ENCODE measurements at places on chromosomes 1 and 21. TPM values are rescaled to one million over a fixed set of nuclear protein-coding genes. Genes with fewer than 3 reads are reported as not detected.

GRCh38 chr1:233113009-233113879 lies 162.8 kb downstream of the NTPCR start:
- H3K4me3 ChIP-seq = no peak overlapping the region
- no peaks in the 10 kb centered on the region for H3K27me3 ChIP-seq
- no peaks in the 10 kb centered on the region for H3K4me1 ChIP-seq
- DNase-seq = peak; percentile 78

DNA sequence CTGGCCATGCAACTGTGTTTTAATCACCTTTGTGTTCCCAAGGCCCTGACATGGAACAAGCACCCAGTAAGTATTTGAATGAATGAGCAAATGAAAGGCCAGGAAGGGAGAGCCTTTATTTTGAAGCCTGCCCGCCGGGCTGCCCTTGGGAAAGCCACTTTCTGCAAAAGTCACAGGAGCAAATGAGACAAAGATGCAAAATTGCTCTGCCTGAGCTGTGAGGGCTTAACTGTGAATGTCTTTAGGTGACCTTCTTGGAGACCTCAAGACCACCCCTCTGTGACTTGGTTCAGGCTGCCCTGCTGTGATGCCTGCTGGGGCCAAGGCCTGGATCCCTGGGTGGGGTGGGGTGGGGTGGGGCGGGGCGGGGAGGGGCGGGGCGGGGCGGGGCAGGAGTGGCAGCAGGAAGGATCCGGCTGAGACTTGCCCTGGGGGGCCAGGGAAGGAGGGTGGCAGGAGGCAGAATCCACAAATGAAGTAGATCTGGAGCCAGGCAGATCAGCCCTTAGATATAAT lies 54.0 kb downstream of the RUNX3 start:
- DNase-seq = no peak
- no peaks in the 10 kb centered on the region for H3K4me1 ChIP-seq

DNA sequence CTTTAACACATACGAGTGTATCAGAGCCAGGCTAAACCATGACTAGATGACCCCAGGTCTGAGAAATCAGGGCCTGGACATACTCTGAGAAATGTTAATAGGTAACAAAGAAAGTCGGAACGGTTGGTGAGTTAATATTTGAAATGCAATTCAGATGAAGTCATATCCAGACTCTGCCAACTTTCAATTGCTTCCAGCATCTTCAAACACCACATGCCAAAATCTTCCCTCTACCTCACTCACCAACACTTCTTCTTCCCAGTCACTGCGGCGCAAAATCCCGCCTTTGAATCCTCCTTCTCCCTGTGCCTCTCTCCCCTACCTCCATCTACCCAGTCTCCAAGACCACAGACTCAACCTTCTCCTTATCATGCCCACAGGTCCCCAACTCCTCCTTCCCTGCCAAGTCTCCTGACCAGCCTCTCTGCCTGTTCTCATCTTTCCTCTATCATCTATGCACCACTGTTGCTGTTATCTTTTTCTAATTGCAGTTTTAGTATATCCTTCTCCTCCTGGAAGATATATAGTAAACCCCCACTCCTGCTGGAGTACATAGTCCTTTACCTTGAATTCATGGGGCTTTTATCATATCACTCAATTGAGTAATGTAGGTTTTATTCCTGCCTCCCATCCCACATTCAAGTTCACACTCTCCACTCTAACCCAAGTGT lies 41.3 kb downstream of the ZBTB18 start:
- H3K27ac ChIP-seq = no peak overlapping the region
- no peaks in the 10 kb centered on the region for H3K4me1 ChIP-seq
- no peaks in the 10 kb centered on the region for H3K36me3 ChIP-seq
- H3K27me3 ChIP-seq = peaks cover 5% of the 10 kb centered on the region
- H3K4me3 ChIP-seq = no peak overlapping the region

GRCh38 chr1:26697978-26698849 lies 2.4 kb downstream of the ARID1A start:
- H3K4me3 ChIP-seq = peak overlapping the region; percentile 89
- peaks cover 70% of the 10 kb centered on the region for H3K4me1 ChIP-seq
- no peaks in the 10 kb centered on the region for H3K27me3 ChIP-seq
- no peaks in the 10 kb centered on the region for H3K36me3 ChIP-seq
- peak overlapping the region; percentile 95 for H3K27ac ChIP-seq
- DNase-seq = peak; percentile 52

The CA6 gene
- total RNA-seq = not detected
